A172 (cell line): ENCODE measurements at places on chromosomes 3 and 15. TPM values are rescaled to one million over a fixed set of nuclear protein-coding genes. Genes with fewer than 3 reads are reported as not detected.

The CCR3 gene
- total RNA-seq = not detected in 2 replicates

The MEGF11 gene
- total RNA-seq = 0.02 and 0.57 TPM in 2 replicates

The CHRNA7 gene
- total RNA-seq = 0.10 and 0.19 TPM in 2 replicates

The CRYGS gene
- 0.24 and 0.31 TPM in 2 replicates for total RNA-seq

The P2RY12 gene
- not detected in 2 replicates for total RNA-seq

The CPA3 gene
- not detected in 2 replicates for total RNA-seq

The GPR149 gene
- total RNA-seq = not detected in 2 replicates

The MESP1 gene
- total RNA-seq = 0.89 and 1.5 TPM in 2 replicates

The TRIM42 gene
- not detected in 2 replicates for total RNA-seq

The SLC9C1 gene
- total RNA-seq = not detected in 2 replicates

The SLC22A14 gene
- not detected in 2 replicates for total RNA-seq

The TIPIN gene
- total RNA-seq = 18.6 and 34.0 TPM in 2 replicates

The KLHL40 gene
- not detected in 2 replicates for total RNA-seq

The MINAR1 gene
- total RNA-seq = 0.09 and 0.79 TPM in 2 replicates

The ITIH3 gene
- 2.2 and 3.1 TPM in 2 replicates for total RNA-seq

The ARGFX gene
- total RNA-seq = not detected in 2 replicates

The SLC51A gene
- total RNA-seq = not detected in 2 replicates

The TRANK1 gene
- 3.8 and 7.0 TPM in 2 replicates for total RNA-seq

The BNC1 gene
- total RNA-seq = 0.03 and 0.17 TPM in 2 replicates

The MUC13 gene
- 0.17 TPM in 1 of 2 replicates, not detected in the other for total RNA-seq

The SLC6A1 gene
- total RNA-seq = not detected in 2 replicates

The AP2M1 gene
- 717 and 879 TPM in 2 replicates for total RNA-seq

The AKAP13 gene
- total RNA-seq = 34.3 and 35.9 TPM in 2 replicates

The HHLA2 gene
- total RNA-seq = not detected in 2 replicates

The CX3CR1 gene
- total RNA-seq = not detected in 2 replicates

The SKOR1 gene
- not detected in 2 replicates for total RNA-seq

The TMC3 gene
- not detected in 2 replicates for total RNA-seq

The DENND4A gene
- total RNA-seq = 4.6 and 10.3 TPM in 2 replicates

The COL7A1 gene
- total RNA-seq = 105 and 128 TPM in 2 replicates

The MYL3 gene
- 0.57 and 1.3 TPM in 2 replicates for total RNA-seq

The LRRN1 gene
- total RNA-seq = 2.1 and 7.7 TPM in 2 replicates

The VIPR1 gene
- total RNA-seq = not detected in 2 replicates

The ACKR4 gene
- not detected in 2 replicates for total RNA-seq

The CFAP91 gene
- total RNA-seq = 1.8 and 2.2 TPM in 2 replicates

The IQCF5 gene
- not detected in 2 replicates for total RNA-seq

The GPR62 gene
- total RNA-seq = not detected in 2 replicates

The ZNF80 gene
- not detected in 2 replicates for total RNA-seq

The PRICKLE2 gene
- 6.9 and 8.8 TPM in 2 replicates for total RNA-seq

The TM4SF4 gene
- total RNA-seq = not detected in 2 replicates

The TM6SF1 gene
- total RNA-seq = 0.14 TPM in 1 of 2 replicates, not detected in the other

The RLBP1 gene
- not detected in 2 replicates for total RNA-seq

The UMPS gene
- total RNA-seq = 55.5 and 84.5 TPM in 2 replicates

The NT5DC2 gene
- 65.6 and 92.3 TPM in 2 replicates for total RNA-seq

The PYGO1 gene
- total RNA-seq = 10.3 and 14.7 TPM in 2 replicates

The OR5K2 gene
- not detected in 2 replicates for total RNA-seq

The NMNAT3 gene
- total RNA-seq = not detected in 2 replicates

The CDHR4 gene
- total RNA-seq = not detected in 2 replicates

The SHF gene
- 0.38 TPM in 1 of 2 replicates, not detected in the other for total RNA-seq

The ZBTB20 gene
- 7.5 and 13.0 TPM in 2 replicates for total RNA-seq

The MAPK6 gene
- 72.6 and 92.1 TPM in 2 replicates for total RNA-seq

The VILL gene
- total RNA-seq = 0.07 and 1.7 TPM in 2 replicates

The C3orf85 gene
- not detected in 2 replicates for total RNA-seq

The PCOLCE2 gene
- 6.7 and 22.9 TPM in 2 replicates for total RNA-seq

The LINS1 gene
- total RNA-seq = 6.9 and 9.4 TPM in 2 replicates

The MST1R gene
- 1.1 and 1.9 TPM in 2 replicates for total RNA-seq

The CALML4 gene
- 1.4 and 5.2 TPM in 2 replicates for total RNA-seq
